ENCODE measurements at places on chromosomes 1 and 21.

DNA sequence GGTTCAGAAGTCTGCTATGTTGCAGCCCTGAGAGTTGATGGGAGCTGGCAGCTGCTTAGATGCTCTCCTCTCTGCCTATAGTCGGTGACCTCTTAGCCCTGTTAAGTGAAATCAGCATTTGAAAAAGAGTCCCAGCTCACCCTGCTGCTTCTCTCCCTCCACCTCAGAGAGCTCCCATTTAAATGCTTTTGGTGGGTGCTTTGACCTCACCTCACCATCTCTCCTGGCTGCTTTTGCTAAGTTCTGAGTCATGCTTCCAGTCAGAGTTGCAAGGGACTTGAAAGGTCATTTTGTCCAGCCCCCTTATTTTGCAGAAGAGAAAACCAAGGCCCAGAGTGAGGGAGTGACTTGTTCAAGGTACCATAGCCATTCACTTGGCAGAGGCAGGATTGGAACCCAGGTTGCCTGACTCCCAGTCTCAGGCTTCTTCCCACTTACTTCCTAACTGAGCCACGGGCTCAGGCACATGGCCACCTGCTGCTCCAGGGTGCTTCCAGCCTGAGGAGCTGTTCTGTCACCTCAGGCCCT, 3.3 kb downstream of the MAPKAPK2 start:
- peak; percentile 12 for DNase-seq

GRCh38 chr1:40981691-40982448, 2.4 kb downstream of the CTPS1 start:
- no peak for DNase-seq

DNA sequence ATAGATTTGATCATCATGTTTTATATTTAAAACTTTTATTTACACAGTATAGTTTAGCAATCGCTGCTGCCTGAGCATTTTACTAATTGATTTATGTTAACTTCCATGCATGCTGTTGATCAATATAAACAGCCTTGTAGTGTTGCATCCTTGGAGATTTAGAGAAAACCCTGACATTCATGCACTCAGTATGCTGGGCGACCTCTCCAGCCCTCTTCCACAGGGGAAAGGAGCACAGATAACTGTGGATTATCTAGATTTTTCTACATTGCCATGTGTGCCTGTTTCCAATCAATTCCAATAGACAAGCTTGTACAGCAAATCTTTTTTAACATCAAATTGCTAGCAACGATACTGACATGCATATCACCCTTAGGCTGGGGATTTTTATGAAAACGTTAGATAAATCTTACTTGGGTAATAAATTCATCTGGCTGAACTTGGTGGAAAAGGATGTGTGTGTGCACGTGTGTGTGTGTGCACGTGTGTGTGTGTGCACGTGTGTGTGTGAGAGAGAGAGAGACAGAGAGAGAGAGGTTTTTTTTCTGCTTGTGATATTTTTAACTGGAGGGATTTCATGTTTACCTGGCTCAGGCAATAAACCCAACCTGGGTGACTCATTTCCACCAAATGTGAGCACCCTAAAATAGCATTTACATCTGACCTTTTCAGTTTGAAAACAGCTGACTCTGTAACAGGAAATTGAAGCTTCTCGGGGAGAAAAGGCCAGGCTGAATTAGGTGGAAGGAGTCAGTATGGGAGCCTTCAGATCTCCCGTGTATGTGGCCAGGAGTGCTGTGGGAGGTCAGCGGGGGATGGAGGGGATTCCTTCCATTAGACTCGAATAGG, 339.8 kb downstream of the PRDM2 start:
- DNase-seq, result no peak

DNA sequence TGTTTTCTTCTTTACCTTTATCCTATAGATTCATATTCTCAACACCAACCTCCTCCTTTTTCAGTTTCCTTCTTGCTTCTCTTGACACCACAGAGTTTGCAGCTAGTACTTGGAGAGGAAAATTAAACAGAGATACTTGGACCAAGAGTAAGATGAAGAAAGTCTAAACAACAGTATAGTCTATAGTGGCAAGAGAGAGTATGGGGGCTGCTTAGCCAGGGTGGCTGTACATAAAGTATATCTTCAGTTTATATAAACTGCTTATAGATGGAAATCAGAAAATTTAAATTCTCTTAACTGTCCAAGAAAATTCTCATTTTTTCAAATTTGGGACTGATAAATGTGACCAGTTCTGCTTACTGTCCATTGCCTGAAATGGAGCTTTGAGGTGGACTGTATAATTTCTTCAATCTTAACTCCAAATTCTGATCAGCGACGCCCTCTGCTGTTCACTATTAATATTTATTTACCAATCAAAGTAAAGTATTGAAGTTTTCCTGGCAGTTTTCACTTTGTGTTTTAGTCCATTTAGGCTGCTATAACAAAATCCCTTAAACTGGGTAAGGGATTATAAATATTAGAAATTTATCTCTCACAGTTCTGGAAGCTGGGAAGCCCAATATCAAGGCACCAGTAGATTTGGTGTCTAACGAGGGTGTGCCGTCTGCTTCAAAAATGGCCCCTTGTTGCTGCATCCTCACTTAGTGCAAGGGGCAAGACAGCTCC, 14.8 kb upstream of the METTL18 start:
- DNase-seq, result peak; percentile 16

DNA sequence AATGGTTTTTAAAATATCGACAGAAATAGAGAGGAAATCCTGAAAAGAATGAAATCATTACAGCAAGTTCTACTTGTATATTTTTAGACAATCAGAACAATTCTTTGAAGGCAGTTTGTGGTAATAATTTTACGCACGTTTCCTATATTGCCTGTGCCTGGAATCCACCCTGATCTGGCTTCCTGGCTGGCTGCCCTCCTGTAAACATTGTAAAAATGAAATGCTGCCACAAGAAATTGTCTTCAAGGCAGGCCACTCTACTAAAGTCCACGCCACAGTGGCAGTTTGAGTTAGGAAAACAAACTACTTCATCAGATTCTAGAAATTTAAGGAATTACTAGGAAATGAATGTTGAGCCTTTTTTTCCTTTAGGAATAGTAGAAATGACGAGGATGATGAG, 454.5 kb upstream of the NR5A2 start:
- DNase-seq, result no peak

DNA sequence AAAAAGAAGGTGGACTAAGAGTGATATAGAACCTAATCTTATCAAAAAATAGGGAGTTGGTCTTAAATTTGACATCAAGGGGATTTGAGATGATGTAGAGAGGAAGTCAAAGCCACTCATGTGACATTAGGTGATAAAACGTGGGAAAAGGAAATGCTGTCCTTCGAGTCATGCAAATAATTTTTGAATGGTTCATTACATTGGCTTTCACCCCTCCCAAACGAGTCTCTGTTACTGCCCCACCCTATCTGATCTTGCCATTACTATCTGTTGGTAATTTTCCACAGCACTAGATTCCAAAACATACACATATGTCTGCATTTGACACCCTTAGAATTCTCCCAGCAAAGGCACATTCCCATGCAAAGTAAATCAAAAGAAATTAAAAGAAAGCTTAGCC, 531.1 kb upstream of the ADAMTS5 start:
- no peak for DNase-seq

DNA sequence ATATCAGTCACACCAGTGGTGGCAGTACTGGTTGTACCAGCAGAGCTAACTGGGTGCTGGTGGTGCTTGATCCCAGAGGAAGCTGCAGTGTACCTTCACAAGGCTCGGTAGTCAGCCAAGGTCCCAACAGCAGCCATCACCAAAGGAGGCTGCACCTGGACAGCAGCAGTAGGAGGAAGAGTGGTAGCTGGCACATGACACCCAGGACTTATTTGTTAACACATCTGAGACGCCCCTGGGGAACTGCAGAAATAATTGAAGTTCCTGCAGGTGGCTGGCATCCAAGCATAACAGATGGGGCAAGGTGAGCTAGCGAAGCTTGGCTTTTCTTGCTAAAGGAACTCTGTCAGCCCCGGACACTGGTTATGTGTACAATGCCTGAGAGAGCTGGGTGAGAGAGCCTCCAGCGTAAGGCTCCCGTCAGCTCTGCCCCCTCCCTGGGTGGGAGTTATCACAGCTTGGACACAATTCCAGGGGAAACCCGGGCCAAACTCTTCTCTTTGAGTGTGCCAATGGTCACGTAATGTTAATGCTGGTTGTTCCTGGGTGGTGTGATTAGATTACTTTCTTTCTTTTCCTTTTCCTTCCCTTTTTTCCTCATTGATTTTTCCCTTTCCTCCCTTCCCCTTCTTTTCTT, 29.1 kb upstream of the PARP1 start:
- no peak for DNase-seq

GRCh38 chr1:6635910-6636760, 11.5 kb downstream of the THAP3 start:
- DNase-seq, result no peak

DNA sequence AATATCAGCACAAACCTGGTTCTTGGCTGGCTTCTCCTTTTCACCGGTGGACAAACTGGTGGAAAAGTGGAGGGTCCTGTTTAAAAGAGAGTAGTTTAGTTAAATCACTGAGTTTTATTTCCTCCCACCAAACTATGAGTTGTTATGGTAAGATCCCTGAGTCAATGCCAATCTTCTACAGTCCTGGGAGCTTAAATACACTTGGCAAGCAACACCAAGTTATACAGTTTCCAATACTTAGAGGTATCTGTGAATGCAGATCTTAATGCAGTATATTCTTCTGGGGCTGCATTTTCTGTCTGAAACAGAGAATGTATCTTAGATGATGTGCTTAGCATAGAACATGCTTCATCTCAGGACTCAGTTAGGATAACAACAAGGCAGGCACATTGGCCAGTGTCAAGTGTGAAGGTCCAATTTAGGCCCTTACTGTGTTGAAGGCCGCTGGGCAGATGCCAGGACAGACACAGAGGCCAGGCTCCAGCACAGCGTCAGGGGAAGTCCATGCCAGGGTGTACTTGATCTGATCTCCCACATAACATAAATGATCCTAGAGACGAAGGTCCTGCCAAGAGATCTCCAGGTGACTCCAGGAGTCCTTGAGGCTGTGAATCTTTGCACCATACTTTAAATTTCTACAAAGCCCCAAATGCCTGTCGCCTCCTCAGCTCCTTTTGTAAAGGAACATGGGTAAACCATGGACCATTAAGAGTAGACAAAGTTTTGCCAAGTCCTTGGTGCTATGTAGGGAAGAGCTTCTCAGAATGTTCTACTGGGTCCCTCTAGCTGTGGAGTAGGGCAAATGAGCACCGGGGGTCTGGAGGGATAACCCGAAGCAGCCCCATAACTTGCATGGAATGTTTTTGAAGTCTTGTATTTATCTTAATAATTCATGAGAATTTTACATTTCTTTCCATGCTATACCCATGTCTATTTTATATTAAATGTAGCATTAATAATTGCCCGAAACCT, 76.8 kb downstream of the KCNJ15 start:
- no peak for DNase-seq

- no peak for DNase-seq
Measured at GRCh38 chr21:16262091-16262490, 532.3 kb downstream of the USP25 start.

DNA sequence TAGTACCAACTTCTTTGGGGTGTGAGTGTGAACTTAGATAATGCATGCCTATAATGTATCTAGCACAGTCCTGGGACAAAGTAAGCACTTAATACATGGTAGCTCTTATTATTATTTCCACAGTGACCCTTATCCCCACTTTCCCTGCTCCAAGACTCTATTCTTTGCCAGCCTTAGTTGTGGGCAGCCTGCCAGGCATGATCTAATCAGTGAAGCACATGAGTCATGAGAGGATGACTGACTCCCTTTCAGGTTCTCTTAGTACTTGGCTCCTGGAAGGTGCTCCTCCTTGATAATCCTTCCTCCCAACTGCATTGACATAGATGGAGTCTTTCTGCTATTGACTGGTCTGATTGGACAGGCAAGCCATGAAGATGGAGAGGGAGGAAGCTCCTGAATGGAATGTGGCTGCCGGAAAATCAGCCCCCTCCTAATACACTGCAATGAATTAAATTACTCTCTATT, 17.4 kb upstream of the GNG12 start:
- peak; percentile 20 for DNase-seq

DNA sequence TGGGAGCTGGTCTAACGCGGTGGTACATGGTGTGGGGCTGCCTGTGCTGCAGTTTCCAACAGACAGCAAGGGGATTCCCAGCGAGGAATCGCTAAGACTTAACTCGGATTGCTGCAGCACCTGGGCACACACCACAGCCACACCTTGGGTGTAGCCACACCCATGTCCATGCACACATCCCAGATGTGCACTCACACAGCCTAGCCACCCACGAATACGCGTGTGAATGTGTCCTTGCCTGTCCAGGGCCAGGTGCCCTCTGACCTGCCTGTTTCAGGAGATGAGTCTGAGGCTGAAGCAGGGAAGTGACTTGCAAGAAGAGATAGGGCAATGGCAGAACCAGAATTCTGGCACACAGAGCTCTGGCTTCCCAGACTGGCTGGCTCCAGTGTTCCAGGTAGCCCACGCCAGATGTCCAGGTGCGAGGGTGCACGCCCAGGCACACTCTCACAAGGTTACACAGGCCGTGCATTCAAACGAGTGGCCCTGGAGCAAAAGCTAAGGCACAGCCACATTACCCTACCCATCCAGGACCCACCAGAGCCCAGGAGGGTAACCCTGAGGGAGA, 272.7 kb downstream of the TRABD2B start:
- no peak for DNase-seq

DNA sequence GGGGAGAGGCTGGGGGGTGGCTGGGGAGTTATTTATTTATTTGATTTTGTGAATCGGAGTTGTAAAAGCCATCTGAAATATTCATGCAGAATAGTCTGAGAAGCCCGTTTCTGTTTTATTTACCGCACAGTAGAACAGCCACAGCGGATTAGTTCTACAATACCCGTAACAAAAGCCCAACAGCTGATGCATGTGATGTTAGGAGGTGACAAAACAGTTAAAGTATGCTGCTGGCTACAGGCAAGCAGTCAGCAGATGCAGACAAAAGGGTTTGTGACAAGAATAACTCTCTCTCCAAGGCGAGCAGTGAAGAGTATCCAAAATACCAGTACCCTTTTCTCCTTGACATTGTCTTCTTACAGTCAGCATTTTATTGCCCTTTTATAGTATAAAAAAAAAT, 42.0 kb downstream of the PROX1 start:
- DNase-seq, result no peak

- DNase-seq, result no peak
Measured at GRCh38 chr1:182215764-182216163, 154.3 kb upstream of the ZNF648 start.

DNA sequence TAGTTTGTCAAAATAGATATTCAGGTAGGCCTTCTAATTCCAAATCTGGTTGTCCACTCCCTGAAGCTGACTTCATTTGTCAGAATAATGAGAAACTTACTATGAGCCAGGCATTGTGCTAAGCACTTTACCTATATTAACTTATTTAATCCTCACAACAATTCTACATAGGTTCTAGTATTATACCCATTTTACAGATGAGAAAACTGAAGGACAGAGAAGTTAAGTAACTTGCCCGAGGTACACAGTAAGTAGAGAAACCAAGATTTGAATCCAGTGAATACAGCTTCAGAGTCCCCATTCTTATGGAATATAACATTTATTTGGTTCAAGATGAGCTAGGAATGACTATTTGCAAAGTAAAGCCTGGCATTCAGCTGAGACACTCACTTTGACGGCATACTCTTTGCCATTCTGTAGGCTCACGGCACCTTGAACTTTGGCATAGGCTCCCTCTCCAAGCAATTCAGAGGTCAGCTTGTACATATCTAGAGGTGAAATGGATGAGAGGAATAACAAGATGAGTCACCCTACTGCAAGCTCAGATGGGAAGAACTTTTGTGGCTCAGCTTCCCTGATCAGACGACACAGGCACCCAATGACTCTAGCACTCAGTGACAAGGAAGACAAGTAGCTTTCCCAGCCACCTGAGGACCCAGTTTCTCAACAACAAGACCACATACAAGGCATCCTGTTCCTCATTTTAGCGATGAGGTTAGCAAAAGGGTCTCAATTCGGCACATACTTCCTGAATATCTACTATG, 23.7 kb downstream of the MKNK1 start:
- DNase-seq, result no peak
